ENCODE measurements at places on chromosomes 5 and 9. TPM values are rescaled to one million over a fixed set of nuclear protein-coding genes. Genes with fewer than 3 reads are reported as not detected.

OR5C1 gene
- not detected for total RNA-seq

PDCD1LG2 gene
- total RNA-seq = 0.49 TPM

PRDM9 gene
- not detected for total RNA-seq

ITGA2 gene
- 32.7 TPM for total RNA-seq

MCC gene
- total RNA-seq = 79.3 TPM

PCDHA9 gene
- total RNA-seq = 0.19 TPM

ERAP2 gene
- total RNA-seq = 14.0 TPM

PDE6A gene
- 2.9 TPM for total RNA-seq

LTC4S gene
- 7.9 TPM for total RNA-seq

NMUR2 gene
- not detected for total RNA-seq

HTR1A gene
- total RNA-seq = not detected

CKS2 gene
- 28.7 TPM for total RNA-seq

SHC3 gene
- 6.0 TPM for total RNA-seq

EGFLAM gene
- total RNA-seq = 3.6 TPM

URM1 gene
- total RNA-seq = 36.8 TPM

SOX30 gene
- total RNA-seq = not detected

IFNA1 gene
- not detected for total RNA-seq

CHSY3 gene
- total RNA-seq = 1.3 TPM

AMBP gene
- not detected for total RNA-seq

UBQLN1 gene
- 95.0 TPM for total RNA-seq

PCDH12 gene
- 0.44 TPM for total RNA-seq

IFNA21 gene
- not detected for total RNA-seq

GLIPR2 gene
- total RNA-seq = 3.2 TPM

PFN3 gene
- not detected for total RNA-seq

MLANA gene
- total RNA-seq = 47.4 TPM

All from suprapubic skin (tissue), 4 donors.